Eye (tissue), 1 donor: ENCODE measurements at places on chromosomes 5 and 9.
A peak's percentile ranks its signal among the peaks of the same experiment; 100 is the strongest.

GRCh38 chr9:121675969-121676822 is 24.8 kb downstream of the DAB2IP start:
- DNase-seq = no peak

DNA sequence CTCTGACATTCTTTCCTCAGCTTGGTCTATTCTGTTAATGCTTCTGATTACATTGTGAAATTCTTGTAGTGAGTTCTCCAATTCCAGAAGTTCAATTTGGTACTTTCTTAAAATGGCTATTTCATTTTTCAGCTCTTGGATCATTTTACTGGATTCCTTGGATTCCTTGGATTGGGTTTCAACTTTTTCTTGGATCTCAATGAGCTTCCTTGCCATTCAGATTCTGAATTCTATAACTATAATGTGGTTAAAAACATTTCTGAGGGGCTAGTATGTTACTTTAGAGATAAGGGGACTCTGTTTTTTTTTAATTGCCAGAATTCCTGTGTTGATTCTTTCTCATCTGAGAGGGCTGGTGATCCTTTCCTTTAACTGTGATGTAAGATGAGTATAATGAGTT is 136.4 kb downstream of the MCTP1 start:
- DNase-seq = no peak

DNA sequence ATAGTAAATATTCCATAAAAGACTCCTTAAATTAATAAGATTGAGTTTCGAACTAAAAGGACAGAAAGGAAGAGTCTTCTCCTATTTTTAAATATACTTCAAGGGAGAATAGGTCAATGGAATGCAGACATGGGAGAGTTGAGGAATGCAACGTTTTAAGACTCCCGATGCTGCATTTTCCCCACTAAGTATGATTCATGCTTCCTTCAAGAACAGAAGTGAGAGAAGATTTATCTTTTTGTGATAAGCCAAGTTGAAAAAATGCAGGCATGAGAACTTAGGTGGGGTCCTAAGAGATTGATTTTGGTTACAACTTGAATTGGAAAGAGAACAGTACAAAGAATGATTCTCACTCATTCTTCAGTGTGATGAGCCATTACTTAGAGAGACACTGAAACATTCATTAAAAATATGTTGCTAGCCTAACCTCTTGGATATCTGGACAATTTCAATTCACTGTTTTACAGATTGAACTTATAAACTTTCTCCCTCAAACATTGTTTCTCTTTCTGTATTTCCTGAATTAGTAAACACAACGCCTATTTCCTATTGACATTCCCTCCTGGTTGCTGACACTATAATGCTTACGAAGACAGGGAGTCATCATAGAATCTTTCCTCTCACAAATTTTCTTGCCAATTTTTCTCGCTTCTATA is 1666.1 kb upstream of the WWC1 start:
- no peak for DNase-seq

DNA sequence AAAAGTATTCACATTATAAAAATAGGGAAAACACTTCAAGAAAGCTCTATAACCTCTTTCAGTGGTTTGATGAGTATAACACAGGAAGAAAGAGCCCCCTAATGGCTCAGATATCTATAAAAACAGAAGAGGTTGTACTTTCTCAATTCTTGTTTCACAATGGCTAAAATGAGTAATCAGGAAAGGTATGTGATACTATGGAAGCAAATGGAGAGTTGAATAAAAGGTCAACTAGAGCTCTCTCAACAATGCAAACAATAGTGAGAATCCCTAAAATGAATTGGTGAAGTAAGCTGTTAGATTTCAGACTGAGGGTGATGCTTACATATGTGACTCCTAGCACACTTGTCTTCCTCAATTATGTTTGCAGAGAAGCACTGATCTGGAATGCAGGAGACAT is 584.6 kb upstream of the CDH18 start:
- peak; percentile 53 for DNase-seq

GRCh38 chr9:74824654-74825053 is 63.1 kb downstream of the TRPM6 start:
- peak; percentile 24 for DNase-seq

DNA sequence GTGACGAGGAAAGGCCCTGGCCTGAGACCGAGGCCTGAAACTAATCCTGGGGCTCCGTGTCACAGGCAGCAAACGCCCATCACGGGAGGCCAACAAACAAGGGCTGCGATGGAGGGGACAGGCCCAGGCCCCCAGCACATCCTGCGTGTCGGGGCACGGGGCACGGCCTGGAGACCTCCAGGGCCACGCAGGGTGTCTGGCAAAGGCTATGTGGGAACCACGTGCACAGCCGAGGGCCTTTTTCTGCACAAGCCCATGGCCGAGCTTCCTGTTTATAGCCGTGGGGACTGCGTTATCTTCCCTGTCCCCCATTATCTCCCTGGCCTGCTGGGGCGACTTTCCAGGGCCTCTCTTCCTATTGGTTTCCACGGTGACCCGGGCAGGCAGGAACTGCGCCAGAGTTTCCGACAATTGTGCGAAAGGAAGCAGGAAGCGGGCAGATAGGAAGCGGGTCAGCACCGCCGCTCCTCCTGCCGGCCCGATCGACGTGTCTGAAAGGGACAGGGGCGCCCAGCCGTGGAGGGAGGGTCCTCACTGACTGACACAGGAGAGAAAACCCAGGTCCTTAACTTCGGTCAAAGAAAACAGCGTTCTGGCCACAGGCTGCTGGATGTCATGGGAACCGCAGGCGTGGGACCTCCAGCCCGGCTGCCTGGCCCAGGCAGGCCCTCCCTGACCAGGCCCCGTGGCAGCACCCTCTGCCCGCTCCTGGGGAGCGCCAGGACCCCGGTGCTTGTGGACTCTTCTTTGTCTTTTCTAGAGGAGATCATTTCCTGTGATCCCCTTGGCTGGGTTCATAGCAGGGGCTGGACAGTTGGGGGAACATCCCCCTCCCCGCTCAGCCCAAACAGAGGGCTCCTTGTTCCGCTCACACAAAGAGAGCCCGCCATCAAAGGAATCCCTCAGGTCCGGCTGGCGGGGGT is 29.1 kb upstream of the SEC16A start:
- DNase-seq = peak; percentile 79

- DNase-seq = no peak
Observed at GRCh38 chr5:58015175-58015574, 444.7 kb downstream of the PLK2 start.

GRCh38 chr9:90939351-90939750 is 137.7 kb downstream of the SYK start:
- DNase-seq = no peak

GRCh38 chr5:174147551-174147950 is 102.0 kb downstream of the NSG2 start:
- DNase-seq = no peak

- peak; percentile 88 for DNase-seq
Observed at GRCh38 chr5:13957032-13957645, 12.7 kb upstream of the DNAH5 start.

DNA sequence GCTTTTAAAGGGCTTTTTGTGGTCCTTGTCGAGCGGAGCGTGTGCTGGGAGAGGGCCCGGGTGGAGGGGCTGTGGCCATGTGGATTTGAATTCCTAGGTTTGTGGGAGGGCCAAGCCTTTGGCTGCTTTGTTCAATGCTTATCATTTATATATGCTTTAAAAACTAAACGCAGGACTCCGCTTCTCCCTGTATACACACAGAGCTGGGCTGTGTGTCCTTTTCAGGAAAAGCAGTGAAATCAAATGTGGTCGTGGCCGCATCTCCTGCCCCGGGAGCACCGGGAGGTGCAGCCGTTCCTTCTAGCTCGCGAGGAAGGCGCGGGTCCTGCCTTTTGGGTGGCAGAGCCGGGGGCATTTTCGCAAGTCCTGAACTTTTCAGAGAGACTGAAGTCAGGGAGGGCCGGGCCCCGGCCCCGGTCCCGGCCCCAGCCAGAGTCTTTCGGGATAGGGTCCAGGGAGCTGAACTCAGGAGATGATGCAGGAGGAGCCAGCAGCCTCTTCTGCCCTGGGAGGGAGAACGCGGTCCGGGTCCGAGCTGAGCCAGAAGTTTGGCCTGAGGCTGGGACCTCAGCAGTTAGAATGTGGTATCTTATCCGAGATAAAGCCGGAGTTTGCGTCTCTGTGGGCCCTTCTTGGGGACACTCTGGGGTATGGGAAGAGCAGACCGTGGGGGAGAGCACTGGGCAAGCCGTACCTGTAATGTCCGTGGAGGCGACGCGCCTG is 158.8 kb downstream of the C9orf152 start:
- DNase-seq = peak; percentile 77

DNA sequence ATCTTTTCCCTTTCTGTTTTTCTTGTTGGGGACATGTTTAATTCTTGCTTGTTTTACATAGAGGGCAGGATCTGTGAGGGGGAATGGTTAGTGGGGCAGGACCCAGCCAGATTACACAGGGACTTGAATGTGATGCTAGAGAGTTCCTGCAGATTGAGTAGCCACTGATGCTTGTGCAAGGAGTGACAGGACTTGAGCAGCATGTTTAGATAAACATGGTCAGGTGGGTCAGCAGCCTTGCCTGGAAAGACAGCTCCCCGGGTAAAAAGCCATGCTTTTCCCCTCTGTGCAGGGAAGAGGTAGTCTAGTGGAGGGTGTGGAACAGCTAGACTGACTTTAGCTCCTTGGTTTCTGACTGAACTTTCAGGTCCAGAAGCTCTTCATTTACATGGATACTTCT is 261.2 kb downstream of the AOPEP start:
- DNase-seq = no peak

DNA sequence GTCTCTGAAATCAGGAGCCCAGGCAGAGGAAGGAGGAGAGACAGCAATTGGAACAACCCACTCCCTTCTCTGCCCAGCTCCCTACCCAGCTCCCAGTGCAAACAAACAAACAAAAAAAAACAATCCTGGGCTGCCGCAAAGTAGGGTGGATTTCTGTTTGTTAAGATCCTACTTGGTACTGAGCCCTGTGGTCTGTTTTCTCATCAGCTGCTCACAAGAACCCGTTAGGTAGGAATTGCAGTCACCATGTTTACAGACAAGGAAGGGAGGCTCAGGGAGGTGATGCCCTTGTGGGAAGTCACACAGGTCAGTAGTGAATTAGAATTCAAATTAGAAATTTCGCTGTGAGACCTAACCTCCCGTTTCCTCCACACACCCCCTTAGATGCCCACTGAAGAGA is 128.8 kb upstream of the RAD23B start:
- no peak for DNase-seq

- DNase-seq = peak; percentile 71
Observed at GRCh38 chr5:77628840-77629508, 9.5 kb downstream of the OTP start.

GRCh38 chr9:129875687-129876395 is 40.6 kb downstream of the USP20 start:
- peak; percentile 57 for DNase-seq

GRCh38 chr5:178661836-178662540 is 35.1 kb upstream of the CLK4 start:
- no peak for DNase-seq

- no peak for DNase-seq
Observed at GRCh38 chr5:74352256-74352655, 288.3 kb downstream of the ENC1 start.

DNA sequence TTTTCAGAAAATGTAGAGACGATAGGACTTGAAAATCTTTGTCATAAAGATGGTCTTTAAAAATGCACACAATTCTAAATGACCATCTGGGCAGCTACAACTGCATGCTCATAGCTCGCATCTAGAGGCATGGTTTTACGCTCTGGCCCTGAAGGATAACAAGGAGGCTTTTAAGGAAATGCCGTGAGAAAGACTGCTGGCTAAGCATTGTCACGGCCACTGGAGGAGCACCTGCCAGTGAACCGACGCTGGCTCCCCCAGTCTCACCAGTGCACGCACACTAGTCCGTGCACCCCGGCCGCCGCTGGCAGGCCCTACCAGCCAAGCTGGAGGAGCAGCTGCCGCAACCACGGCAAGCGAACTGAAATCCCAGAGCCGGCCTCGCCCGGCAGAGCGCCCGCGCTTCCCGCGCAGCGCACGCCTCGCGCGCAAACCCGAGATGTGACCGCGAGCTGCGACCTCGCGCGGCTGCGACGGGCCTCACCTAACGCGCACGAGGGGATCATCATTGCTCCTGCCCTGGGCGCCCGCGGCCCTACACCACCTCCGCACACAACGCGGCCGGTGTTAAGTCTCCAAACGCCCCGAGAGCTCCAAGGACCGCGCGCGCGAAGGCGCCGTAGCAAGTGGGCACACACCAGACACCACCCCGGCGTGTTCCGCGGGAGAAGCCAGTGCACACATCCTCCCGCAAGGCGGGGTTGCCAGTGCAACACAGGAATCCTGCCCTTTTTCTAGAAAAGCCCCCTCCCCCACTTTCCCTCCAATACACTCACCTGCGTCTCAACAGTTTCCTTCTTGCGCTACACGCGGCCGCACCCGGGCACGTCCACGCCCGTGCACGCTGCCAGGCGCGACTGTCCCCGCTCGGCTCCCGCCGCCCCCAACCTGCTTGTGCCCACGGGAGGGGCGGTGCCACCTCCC is 5.3 kb downstream of the ELAVL2 start:
- peak; percentile 82 for DNase-seq

DNA sequence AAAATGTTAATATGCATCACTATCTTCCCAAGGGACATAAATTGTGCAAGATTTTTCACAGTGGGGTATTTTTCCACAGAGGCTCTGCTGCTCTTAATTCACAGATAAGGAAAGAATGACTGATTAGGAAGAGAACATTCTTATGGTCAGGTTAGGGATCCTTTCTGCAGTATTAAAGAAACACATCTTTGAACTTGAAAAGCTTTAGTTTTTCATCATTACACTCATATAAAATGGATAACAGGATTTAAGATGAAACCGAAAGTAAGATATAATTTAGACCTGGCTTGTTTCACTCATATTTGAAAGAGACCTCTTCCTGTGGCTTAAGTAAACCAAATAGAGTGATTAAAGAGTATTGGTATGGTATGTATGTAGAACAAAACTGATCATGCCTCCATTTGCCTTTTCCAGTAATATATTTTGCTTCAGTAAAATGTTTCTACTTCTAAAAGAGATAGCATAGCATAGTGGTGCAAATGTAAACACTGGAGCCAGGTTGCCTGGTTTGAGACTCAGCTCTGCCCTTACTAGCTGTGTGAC is 160.0 kb downstream of the PRR16 start:
- no peak for DNase-seq

DNA sequence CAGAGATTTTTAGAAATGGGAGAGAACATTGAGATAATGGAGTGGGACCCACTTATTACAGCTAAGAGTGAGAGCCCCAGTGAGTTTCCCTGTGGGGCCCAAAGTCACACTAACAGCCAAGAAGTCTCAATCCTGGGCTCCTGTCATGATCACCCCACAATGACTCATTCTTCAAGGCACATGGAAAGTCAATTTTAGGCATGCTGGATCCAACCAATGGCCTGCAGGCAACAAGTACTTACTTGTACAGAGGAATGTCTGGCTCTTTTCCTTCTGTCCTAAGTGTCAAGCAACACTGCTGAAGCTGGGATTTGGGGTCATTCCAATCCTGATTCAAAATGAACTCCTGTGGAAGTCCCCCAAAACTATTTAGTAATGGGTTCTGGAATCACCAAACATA is 123.1 kb downstream of the DROSHA start:
- DNase-seq = no peak
